ENCODE measurements at places on chromosomes 6 and 20. TPM values are rescaled to one million over a fixed set of nuclear protein-coding genes. Genes with fewer than 3 reads are reported as not detected.

GPLD1 gene
- total RNA-seq: 0.77 TPM

APCDD1L gene
- 0.07 TPM for total RNA-seq

SCRT2 gene
- total RNA-seq: not detected

TFAP2D gene
- not detected for total RNA-seq

FILIP1 gene
- 0.32 TPM for total RNA-seq

PSMB1 gene
- 252 TPM for total RNA-seq

C20orf141 gene
- not detected for total RNA-seq

AGPAT4 gene
- total RNA-seq: 5.5 TPM

CFAP206 gene
- total RNA-seq: 0.99 TPM

ERMARD gene
- 6.6 TPM for total RNA-seq

MACROD2 gene
- 0.43 TPM for total RNA-seq

CSTF1 gene
- total RNA-seq: 39.8 TPM

KCNQ5 gene
- 1.5 TPM for total RNA-seq

LZTS3 gene
- total RNA-seq: 5.3 TPM

DLGAP4 gene
- total RNA-seq: 63.2 TPM

RIPOR2 gene
- 0.46 TPM for total RNA-seq

CBLN4 gene
- total RNA-seq: not detected

METTL24 gene
- total RNA-seq: not detected

SYCP2 gene
- total RNA-seq: 0.62 TPM

PPP1R16B gene
- total RNA-seq: 0.15 TPM

GSTA4 gene
- 9.2 TPM for total RNA-seq

MMP24 gene
- 22.6 TPM for total RNA-seq

WFDC5 gene
- not detected for total RNA-seq

PRSS16 gene
- total RNA-seq: 3.2 TPM

CDH26 gene
- not detected for total RNA-seq

MROH8 gene
- 1.2 TPM for total RNA-seq

NKX2-2 gene
- not detected for total RNA-seq

NRSN1 gene
- not detected for total RNA-seq

SLC17A2 gene
- not detected for total RNA-seq

FUT9 gene
- total RNA-seq: not detected

CST2 gene
- 0.27 TPM for total RNA-seq

JAG1 gene
- total RNA-seq: 33.7 TPM

GPR6 gene
- not detected for total RNA-seq

TRIM31 gene
- total RNA-seq: 1.3 TPM

MOG gene
- not detected for total RNA-seq

TREML2 gene
- not detected for total RNA-seq

MLN gene
- not detected for total RNA-seq

BTN1A1 gene
- total RNA-seq: not detected

SLC17A9 gene
- total RNA-seq: not detected

PCED1A gene
- 25.6 TPM for total RNA-seq

ATP9A gene
- total RNA-seq: 16.1 TPM

SDCBP2 gene
- 2.1 TPM for total RNA-seq

TSHZ2 gene
- total RNA-seq: not detected

All from A549 treated with Mapracorat at 1 μM for 4 hours (cell line).